Posterior vena cava (tissue), 2 donors: ENCODE measurements at places on chromosomes 16 and 17. TPM values are rescaled to one million over a fixed set of nuclear protein-coding genes. Genes with fewer than 3 reads are reported as not detected.

Gene RAB11FIP4
- total RNA-seq = 0.83 TPM

Gene HSBP1
- 81.1 TPM for total RNA-seq

Gene GUCY2D
- not detected for total RNA-seq

Gene KRT12
- not detected for total RNA-seq

Gene DNAH2
- 1.3 TPM for total RNA-seq

Gene MYCBPAP
- total RNA-seq = 0.29 TPM

Gene TBX4
- total RNA-seq = 0.24 TPM

Gene CCNF
- 1.3 TPM for total RNA-seq

Gene PITPNM3
- 26.6 TPM for total RNA-seq

Gene TPPP3
- total RNA-seq = 8.2 TPM

Gene TUBD1
- 7.8 TPM for total RNA-seq

Gene NLRC3
- 0.81 TPM for total RNA-seq

Gene KRTAP4-4
- not detected for total RNA-seq

- DNase-seq = peak; percentile 50
Observed at GRCh38 chr17:74547736-74548135, 1.8 kb upstream of the CD300C start.

DNA sequence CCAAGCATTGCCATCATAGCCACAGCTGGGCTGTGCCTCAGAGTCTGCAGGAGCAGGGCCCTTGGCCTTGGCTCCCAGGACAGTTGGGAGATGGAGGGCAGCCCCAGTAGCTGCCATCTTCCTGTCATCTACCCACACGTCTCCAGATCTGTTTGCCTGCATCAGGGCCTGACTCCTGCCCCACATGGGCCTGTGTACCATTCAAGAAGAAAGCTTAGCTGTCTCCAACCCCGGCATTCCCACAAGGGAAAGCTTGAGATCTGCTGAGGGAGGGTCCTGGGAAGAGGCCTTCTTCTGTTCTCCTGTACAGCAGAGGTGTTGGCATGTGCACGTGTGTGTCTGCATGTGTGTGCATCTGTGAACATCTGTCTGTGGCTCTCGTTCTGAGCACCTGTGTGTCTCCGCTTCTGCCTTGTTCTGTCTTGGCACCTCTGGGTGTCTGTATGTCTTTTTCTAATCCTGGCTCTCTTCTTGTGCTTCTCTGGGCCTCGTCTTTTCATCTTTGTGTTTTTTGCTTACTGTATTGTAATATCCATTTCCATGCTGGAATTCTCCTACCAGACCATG lies 122.2 kb downstream of the MRM1 start:
- no peak for DNase-seq

DNA sequence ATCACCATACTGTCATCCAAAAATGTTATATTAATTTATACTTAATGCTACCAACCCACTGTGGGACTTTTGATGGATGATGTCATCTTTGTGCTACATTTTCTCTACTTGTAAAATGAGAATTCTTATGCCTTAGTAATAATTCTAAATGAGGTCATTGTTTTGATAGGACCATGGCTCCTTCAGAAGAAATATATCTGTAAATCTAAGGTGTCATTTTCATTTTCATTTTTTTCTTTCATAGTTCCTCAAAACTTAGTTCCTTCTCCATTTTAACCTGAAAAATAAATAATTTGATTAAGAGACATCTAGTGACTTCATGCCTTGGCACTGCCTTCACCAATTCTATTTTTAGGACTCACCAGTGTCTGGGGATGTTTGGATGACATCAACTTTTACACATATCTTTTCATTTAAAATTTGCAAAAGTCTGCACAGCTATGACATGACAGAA lies 48.7 kb downstream of the GPRC5B start:
- DNase-seq = no peak

DNA sequence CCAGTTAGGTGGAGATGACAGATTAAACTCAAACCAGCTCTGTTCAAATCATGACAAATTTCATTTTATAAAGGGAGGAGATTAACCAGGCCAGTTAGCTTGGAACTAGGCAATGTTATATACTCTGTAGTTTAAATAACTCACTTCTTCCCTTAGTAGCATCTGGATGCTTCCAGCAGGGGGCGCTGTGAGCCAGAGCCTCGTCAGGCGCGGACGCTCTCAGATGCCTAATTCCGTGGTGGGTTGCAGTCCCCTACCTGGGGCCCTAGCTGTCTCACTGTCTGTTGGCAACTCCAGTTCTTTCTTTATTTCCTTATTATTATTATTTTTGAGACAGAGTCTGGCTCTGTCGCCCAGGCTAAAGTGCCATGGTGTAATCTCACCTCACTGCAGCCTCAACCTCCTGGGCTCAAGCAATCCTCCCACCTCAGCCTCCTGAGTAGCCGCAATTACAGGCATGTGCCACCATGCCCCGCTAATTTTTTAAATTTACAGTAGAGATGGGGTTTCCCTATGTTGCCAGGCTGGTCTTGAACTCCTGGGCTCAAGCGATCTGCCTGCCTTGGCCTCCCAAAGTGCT lies 17.3 kb upstream of the WFDC1 start:
- DNase-seq = peak; percentile 90

DNA sequence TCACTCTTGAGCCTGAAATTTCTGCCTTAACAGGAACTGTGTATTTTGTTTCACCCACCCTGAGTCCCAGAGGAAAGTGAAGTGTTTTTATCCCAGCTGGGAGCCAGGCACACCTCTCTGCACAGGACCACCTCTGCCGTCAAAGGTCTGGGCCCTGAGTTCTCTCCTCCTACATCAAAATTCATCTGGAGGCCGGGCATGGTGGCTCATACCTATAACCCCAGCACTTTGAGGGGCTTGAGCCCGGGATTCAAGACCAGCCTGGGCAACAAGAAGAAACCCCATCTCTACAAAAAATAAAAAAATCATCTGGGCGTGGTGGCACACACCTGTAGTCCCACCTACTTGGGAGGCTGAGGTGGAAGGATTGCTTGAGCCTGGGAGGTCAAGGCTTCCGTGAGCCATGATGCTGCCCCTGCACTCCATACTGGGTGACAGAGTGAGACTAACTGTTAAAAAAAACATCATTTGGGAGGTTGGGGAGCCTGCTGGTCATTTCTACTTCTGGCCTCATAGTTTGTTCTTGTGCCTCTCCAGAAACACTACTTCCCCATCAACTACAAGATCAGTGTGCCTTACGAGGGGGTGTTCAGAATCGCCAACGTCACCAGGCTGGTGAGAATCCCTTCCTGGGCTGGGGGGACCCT lies 9.8 kb downstream of the IL34 start:
- peak; percentile 47 for DNase-seq

GRCh38 chr16:88549671-88550245 lies 20.4 kb upstream of the ZC3H18 start:
- DNase-seq = no peak

DNA sequence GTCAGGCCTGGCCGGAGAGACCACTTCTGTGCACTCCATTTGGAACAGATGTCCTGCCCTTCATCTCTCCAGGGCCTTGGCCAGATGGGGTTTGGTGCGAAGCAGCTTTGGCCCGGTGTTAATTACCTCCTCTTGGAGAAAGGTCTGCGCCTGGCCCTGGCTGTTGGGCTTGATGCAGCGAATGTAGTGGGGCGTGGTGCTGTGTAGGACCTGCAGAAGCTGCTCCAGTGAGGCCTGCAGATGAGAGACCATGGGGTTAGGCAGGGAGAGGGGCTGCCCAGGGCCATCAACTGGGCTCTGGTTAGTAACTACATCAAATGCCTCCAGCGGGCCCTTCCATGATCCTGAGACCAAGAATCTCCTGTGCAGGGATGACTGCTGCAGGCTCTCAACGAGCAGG lies 18.7 kb downstream of the ZNHIT3 start:
- DNase-seq = no peak

GRCh38 chr16:7161891-7162290 lies 170.8 kb upstream of the RBFOX1 start:
- DNase-seq = no peak

- no peak for DNase-seq
Observed at GRCh38 chr16:736936-737481, 3.8 kb downstream of the CIAO3 start.

- peak; percentile 66 for DNase-seq
Observed at GRCh38 chr16:2830355-2830695, 222 bp downstream of the ZG16B start.

DNA sequence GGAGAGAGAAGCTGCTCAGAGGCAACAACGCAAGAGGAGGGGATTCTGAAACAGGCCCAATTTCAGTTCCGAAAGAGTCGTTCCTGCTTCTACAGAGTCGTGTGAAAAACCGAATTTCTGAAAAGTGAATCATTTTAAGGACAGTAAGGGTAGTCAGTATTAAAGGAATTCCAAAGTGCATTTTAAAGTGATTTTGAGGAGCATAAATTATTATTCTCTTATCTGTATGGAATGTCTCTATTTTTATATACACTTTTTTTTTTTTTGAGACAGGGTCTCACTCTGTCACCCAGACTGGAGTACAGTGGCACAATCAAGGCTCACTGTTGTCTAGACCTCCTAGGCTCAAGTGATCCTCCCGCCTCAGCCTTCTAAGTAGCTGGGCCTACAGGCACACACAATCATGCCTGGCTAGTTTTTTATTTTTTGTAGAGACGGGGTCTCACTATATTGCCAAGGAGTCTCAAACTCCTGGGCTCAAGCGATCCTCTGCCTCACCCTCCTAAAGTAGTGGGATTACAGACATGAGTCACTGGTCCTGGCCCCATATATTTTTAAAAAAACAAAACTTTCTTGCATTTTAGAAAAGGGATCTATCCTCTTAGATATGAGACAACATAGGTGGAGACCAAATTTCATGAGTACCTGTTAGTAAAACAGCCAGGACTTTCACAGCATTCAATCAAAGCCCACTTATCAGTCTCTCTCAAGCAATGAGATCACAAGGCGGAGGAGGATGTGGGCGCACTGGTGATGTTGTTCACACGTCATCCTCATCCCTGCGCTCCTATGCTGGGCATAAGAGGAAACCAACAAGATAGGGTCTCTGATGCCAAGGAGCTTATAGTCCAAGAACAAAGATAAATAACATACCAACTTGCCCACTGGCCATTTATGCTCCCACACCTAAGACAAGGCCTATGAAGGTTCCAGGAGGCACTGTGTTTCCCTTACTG lies 53.2 kb downstream of the SMG6 start:
- DNase-seq = no peak

DNA sequence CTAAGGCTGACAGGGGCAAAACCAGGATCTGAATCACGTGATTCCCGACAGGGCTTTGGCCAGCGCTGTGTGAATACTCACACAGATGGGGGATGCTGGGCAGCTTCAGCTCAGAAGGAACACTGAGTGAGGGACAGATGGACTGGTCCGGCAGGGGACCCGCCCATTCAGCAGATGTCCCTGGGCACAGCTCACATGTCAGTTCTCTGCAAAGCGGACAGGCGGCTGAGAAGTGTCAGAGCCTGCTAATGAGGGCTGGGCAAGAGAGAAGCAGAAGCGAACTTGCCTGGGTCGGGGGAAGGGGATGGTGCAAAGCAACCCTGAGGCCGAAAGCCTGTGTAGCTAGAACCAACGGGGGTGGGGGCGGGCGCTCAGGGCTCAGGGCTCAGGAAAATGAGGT lies 11.9 kb upstream of the GLIS2 start:
- DNase-seq = no peak

DNA sequence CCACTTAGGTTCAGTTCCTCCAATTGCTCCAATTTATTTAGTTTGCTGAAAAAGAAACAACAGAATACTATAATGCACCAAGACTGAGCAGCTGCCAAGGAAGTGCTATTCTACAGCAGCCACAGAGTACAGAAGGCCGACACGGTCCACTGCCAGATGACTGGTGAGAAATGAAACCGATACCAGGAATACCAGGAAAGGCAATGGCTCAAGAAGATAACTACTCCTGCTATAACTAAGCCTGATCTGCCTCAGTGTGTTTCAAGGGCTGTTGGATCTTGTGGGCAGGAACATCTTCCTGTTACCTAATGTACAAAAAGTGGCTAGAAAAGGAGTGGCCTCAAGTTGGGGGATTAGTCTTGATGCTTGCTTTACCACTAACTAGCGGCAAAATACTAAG lies 32.8 kb downstream of the MARVELD3 start:
- DNase-seq = no peak

DNA sequence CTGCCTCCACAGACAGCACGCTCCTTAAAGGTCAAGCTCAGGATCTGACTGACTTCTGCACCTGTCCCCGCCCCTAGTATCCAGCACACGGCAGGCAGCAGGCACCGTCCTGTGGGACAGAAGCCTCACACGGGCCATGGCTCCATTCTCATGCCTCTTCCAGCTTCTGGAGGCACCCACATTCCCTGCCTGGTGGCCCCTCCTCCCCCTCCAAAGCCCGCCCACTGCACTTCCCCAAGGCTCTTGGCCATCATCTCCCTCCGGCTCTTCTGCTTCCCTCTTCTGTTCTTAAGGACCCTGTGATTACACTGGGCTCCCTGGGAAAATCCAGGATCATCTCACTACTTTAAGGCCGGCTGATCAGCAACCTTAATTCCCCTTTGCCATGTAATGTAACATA lies 3.5 kb downstream of the CANT1 start:
- DNase-seq = no peak

GRCh38 chr16:926715-927114 lies 44.1 kb downstream of the LMF1 start:
- no peak for DNase-seq

- DNase-seq = no peak
Observed at GRCh38 chr16:2528161-2529060, 2.8 kb downstream of the CEMP1 start.

GRCh38 chr17:75827308-75828075 lies 16.7 kb downstream of the UNC13D start:
- DNase-seq = peak; percentile 89

DNA sequence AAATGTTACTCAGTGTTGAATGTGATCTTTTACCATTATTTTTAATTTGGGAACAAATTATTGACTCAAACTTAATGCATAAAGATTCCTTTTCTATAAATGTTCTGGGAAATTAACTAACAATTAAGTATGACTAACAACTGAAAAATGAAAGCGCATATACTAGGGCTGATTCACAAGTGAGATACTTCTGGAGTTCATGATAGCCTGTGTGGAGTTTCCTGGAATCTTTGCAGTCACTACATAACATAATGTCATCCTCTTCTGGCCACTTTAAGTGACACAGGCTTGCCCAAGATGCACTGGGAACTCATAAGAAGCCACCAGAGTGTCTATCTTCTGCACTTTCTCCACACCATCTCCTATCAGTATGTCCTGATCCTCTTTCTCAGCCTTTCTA lies 450.3 kb upstream of the CDH11 start:
- DNase-seq = no peak

- DNase-seq = no peak
Observed at GRCh38 chr16:3095869-3096268, 3.2 kb downstream of the ZSCAN10 start.

DNA sequence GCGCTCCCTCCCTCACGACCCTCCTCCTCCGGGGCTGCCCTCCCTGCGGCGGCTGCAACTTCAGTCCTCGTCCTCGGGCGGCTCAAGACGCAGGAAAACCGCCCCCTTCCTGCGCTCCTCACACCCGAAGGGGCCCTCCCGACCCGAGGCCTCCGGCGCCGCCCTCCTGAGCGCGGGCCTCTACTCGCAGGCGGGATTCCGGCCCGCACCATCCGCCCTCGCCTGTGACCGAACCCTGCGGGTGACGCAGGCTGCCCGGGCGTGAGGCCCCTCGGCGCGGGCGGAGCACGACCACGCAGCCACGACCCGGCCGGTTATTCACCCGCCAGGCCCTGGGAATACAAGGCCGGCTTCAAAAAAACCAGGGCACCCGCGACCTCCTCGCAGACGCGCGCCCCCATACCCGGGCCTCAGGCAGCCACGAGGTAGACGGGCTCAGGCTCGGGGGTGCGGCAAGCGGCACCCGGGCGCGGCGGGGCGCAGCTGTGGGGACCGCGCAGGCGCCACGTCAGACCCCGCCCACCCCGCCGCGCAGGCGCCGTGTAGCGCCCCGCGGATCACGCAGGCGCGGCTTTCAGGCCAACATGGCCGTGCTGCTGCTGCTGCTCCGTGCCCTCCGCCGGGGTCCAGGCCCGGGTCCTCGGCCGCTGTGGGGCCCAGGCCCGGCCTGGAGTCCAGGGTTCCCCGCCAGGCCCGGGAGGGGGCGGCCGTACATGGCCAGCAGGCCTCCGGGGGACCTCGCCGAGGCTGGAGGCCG lies at the start of gene SPG7:
SPG7 (plus strand) TSS at position 570 of the 757 bp plus-strand sequence; CDS start at position 585, 15 bp downstream.
- DNase-seq = peak; percentile 95
